ENCODE measurements at places on chromosomes 6 and 20. TPM values are rescaled to one million over a fixed set of nuclear protein-coding genes. Genes with fewer than 3 reads are reported as not detected.

DNA sequence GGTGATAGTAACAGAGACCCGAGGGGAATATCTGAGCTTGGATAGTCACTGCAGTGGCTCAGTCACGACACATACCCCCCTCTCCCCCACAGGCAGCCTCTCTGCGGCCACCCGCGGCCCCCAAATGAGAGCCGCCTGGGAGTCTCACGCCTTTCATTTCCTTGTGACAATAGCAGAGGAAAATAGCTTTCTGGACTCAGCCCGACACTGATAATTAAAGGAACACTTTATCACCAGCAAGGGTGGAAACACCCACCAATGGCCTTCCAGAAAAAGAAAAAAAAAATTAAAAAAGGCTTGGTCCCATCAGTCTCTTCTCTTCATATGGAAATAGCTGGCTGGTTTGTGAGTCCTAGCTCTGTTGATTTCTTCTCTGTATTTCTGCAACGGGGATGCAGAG lies 35.1 kb upstream of the KCNG1 start:
- no peak overlapping the region for H3K4me3 ChIP-seq
- H3K27me3 ChIP-seq: no peaks in the 10 kb centered on the region
- H3K4me1 ChIP-seq: no peaks in the 10 kb centered on the region
- no peak overlapping the region for H3K27ac ChIP-seq

- H3K27me3 ChIP-seq: peaks cover 18% of the 10 kb centered on the region
- no peaks in the 10 kb centered on the region for H3K4me1 ChIP-seq
- DNase-seq: no peak
- H3K4me3 ChIP-seq: peak overlapping the region; percentile 85
Observed at GRCh38 chr20:3237011-3237957, 1.7 kb downstream of the SLC4A11 start.

GRCh38 chr6:53343092-53343491 lies 5.7 kb downstream of the ELOVL5 start:
- H3K4me3 ChIP-seq: no peak overlapping the region
- no peaks in the 10 kb centered on the region for H3K27me3 ChIP-seq
- no peaks in the 10 kb centered on the region for H3K4me1 ChIP-seq
- H3K36me3 ChIP-seq: peaks cover 7% of the 10 kb centered on the region
- no peak overlapping the region for H3K27ac ChIP-seq

DNA sequence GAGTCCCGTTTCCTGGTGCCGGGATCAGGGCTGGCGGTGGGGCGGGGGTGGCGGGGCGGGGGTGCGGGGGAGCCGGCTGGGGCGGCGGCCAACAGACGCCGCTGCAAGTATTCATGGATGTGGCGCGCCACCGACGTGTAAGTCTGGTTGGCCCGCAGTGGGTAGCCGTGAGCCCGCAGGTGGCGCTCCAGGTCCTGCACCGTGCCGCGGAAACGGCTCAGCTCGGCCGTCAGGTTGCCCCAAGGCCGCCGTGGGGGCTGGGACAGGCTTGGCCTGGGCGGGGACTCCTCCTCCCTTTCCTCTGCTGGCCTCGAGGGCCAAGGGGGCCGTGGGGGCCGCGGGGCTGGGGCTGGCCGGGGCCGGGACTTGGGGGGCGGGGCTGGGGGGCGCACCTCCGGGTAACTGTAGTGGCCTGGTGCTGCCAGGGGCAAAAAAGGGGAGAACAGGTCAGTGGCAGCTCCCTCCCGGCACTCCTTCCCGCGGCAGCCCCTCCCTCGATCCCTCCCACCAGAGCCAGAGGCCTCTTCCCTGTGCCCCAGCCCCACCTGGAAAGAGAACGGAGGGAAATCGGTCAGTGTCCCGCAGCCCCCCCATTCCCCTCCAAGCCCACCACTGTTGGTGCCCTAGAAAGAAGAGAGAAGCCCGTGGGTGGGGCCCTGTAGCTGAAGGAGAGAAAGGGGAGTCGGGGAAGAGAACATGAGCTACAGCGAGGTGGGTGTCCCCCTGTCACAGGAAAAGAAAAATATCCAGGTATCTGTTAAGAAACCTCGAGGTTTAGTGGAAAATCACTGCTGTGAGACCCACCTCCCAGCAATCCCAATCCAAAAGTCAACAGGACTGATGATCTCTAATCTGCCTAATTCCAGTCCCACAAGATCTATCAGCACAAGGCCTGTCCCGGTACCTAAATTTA lies 21.3 kb downstream of the TNXB start:
- no peaks in the 10 kb centered on the region for H3K4me1 ChIP-seq
- H3K4me3 ChIP-seq: peak overlapping the region; percentile 71
- H3K27ac ChIP-seq: no peak overlapping the region
- no peaks in the 10 kb centered on the region for H3K36me3 ChIP-seq
- peak; percentile 94 for DNase-seq
- no peaks in the 10 kb centered on the region for H3K27me3 ChIP-seq

DNA sequence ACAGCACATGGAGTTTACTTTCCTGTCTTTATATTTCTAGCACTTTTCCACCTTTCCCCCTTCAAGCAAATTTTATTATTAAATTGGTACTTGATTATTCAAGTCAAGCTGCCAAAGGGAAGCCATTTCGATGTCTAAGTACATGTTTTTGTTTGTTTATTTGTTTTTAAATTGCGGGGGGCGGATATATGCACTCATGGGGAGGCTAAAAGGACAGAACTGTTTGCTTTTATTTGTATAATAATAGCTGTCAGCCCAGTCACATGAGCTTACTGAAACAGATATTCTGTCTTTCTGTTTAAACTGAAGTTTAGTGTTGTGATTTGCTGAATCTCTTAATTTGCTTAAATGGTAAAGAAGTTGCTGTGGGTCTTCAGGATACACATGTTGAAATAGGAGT lies 49.6 kb upstream of the PLCG1 start:
- H3K27ac ChIP-seq: no peak overlapping the region
- H3K4me1 ChIP-seq: no peaks in the 10 kb centered on the region
- H3K36me3 ChIP-seq: peaks cover 56% of the 10 kb centered on the region

KCNG1 gene
- total RNA-seq: 13.2 TPM

SLC25A27 gene
- total RNA-seq: 5.1 TPM

- H3K4me3 ChIP-seq: no peak overlapping the region
- H3K4me1 ChIP-seq: no peaks in the 10 kb centered on the region
- no peaks in the 10 kb centered on the region for H3K27me3 ChIP-seq
- peaks cover 12% of the 10 kb centered on the region for H3K36me3 ChIP-seq
- no peak overlapping the region for H3K27ac ChIP-seq
Observed at GRCh38 chr6:45586216-45587171, 208.8 kb upstream of the SUPT3H start.

Measured in H9 (cell line).